ENCODE measurements at places on chromosomes 13 and 19.
A peak's percentile ranks its signal among the peaks of the same experiment; 100 is the strongest.

GRCh38 chr19:30003866-30004265 is 61.8 kb downstream of the URI1 start:
- no peak for DNase-seq

GRCh38 chr19:1004204-1004802 is 4.1 kb downstream of the GRIN3B start:
- no peak for DNase-seq

DNA sequence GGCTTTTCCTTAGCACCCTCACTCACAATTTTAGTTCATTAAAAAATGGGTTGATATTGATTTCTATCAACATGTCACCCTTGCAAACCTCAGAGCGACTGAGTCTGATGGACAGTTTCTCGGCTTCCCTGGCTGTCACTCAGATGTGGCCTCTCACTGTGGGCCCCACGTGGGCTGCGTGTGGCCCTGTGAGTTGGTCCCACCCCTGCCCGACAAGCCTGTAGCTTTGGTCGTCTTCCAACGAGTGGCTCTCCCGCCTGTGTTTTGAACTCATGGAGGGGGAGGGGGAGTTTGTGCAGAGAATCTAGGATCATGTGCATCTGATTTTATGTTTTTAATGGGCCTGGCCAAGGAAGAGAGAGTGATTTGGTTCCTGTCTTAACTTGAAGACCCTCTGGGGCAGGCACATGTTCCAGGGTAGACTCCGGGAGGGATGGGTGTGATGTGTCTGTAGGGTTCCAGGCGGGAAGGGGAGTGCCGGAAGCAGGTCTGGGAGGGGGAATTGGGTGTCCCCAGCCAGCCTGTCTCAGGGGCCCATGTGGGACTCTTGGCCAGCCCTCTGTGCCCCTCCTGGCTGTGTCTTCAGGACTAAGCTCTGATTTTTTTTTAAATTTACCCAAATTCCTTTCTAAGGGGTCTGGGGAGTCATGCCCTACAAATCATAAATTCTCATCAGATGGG is 18.9 kb downstream of the ATP11A start:
- no peak for DNase-seq

DNA sequence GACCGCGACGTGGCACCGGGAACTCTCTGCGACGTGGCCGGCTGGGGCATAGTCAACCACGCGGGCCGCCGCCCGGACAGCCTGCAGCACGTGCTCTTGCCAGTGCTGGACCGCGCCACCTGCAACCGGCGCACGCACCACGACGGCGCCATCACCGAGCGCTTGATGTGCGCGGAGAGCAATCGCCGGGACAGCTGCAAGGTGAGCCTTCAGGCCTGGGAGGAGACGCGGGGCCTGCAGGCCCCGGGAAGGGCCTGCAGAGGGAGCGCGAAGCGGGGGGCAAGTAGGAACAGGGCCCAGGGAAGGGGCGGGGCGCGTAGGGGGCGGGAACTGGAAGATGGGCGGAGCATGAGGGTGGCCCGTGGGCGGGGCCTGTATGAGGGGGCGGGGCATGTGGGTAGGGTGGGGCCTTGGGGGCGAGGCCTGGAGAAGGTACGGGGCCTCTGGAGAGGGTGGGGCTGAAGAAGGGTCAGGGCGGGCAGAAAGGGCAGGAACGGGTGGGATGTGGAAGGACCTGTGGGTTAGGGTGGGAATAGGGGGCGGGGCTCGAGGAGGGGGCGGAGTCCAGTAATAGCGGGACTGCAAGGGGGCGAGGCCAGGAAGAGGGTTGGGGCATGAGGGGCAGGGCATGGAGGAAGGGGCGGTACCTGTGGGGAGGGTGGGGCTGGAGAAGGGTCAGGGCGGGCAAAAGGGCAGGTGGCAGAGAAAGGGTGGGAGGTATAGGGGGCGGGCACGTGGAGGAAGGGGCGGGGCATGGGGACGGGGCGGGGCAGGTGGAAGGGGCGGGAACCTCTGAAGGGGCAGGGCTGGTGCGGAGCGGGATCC is 2.5 kb downstream of the CFD start:
- DNase-seq, result no peak

DNA sequence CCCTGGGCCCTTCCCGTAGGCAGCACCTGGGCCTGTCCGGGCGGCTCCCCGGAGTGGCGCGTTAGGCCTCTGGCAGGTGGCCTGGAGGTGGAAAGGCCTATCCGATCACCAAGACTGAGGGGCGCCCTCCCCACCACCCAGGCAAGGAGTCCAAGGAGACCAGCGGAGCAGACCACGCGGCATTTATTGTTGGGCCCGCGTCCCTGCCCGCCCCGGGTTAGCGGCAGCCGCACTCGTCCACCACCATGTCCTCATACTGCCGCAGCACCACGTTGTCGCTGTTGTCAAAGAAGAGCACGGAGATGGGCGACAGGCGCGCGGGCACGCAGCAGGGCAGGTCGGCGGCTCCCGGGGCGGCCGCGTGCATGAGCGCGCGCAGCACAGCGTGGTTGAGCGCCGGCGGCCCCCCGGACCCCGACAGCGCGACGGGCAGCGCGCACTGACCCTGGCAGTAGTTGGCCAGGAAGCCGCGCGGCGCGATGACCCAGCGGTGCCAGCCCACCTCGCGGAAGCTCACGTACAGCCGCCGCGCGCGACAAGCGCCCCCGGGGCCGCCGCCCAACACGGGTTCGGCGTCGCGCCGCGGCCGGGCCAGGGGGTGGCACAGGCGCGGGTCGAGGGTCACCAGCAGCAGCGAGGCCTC is 27.5 kb downstream of the CERS1 start:
- DNase-seq, result no peak

GRCh38 chr19:45645631-45646344 is 6.6 kb upstream of the EML2 start:
- peak; percentile 93 for DNase-seq
